Substantia nigra (tissue), 51 donors: ENCODE measurements at places on chromosomes 2 and 18.

DNA sequence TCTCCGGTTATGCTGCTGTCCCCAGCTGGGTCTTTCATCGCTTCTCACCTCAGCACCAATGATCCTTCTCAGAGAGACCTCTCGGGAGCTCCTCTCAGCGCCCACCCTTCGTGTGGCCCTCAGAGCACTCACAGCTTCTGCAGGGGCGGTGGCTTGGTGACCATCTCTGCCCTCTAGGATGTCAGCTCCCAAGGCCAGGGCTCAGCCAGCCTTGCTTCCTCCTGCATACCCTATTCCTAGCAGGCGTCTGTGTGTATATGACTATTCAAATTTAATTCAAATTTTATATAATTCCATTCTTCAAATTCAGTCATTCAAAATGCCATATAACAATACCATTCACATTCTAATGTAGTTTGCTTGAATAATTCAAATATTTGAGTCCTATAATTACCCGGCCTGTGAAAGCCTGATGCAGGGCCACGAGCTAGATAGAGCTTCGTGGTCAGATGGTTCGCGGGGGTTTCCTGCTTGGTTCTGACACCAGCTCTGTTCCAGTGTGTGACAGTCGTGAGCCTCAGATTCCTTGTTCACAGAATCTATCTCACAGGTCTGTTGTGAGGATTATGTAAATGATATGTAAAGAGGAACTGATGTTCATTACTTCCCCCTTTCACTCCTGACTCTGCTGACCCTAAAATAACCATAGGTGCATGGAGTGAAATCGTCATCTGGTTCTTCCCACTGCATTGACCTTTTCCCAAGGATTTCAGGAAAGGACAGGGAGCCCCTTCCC is 94.0 kb upstream of the CNGA3 start:
- DNase-seq = no peak

DNA sequence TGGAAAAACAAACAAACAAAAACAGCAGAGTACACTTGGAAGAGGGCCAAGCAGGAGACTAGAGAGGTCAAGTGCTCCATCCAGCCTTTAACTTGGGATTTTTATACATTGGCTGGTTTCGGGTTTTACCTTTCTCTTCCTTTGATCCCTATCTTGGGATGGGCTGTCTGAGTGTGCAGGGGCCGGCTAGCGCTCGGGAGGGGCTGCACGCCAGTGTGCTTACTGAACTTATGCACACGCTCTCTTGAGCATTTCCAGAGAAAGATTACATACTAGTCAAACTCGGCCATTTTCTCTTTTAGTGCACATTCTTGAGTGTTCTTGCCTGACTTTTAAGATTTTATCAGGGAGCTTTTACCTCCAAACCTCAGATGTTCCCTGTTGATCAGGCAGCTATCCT is 707.8 kb downstream of the DSC3 start:
- no peak for DNase-seq

- no peak for DNase-seq
Measured at GRCh38 chr2:229387866-229388265, 116.8 kb upstream of the PID1 start.

- no peak for DNase-seq
Measured at GRCh38 chr2:173075056-173075780, 428 bp upstream of the MAP3K20 start.

- no peak for DNase-seq
Measured at GRCh38 chr2:150911766-150912280, 349.8 kb downstream of the RBM43 start.

DNA sequence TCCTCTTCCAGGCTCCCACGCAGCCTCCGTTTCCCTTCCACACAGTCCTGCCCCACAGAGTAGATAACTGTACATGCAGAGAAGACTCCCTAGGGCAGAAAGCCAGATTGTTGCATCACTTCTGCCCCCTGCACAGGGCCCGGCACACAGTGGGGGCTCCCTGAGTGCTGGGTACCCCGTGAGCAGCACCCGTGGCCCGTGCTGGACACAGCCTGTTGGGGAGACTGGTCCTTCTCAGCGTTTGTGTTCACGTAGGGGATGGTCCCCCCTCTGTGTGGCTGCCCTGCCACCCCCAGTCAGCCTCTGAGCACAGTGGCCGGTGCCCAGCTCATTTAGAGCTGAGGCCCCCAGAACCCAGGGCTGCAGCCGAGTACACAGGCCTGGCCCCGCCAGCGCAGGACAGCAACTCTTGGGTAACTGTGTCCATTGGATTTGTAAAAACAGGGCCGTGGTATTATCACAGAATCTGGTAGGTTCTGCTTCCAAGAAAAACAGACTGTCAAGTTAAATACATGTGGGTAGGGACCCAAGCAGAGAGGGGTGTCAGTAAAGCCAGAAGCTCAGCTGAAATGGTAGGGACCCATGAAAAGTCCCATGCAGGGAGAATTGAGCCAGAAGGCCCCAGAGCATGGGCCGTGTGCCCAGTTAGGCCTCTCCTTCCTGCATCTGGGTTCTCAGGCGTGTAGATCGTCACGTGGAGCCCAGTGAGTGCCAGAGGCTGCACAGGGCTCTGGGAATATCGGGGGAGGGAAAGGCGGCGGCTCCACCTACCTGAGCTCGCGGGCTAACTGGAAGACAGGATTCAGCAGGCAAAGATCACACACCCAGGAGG is 257.3 kb downstream of the ATAD2B start:
- DNase-seq = no peak

DNA sequence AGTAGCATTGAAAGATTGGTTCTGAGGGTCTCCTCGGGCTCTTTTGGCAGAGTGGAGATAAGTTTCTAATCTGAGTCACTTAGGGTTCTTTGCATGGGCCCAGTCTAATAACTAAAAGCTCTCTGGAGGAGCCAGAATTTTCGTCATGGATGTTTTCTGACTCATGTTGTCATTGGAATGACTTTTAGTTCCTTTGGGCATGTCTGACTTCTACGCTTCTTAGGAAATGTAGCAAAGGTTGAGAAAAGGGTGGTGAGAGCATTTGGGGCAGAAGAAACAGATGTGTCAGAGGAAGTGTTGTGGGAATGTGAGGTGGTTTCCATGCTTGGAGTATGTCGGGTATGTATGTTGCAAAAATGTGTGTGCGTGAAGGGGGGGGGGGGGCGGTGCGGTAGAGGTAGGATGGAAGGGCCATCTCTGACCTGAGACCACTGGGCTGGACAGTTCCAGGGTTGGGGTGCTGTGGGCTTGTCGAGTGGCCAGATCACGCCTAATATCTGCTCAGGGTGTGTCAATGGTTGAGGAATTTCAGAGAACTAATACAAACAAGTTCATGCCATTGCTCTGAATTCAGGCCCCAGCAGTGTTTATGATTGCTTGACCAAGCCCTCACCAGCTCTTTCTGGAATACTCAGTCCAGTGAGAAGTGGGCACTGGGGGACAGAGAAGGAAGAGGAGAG is 26.9 kb downstream of the KLHL29 start:
- no peak for DNase-seq

- DNase-seq = no peak
Measured at GRCh38 chr18:30987467-30988241, 54.9 kb downstream of the DSC3 start.

- no peak for DNase-seq
Measured at GRCh38 chr2:189179570-189179950, at the start of gene COL5A2. Gene COL5A2, minus strand, starts transcription at chr2:189179761. Its CDS starts 157 bp downstream, at chr2:189179604.

DNA sequence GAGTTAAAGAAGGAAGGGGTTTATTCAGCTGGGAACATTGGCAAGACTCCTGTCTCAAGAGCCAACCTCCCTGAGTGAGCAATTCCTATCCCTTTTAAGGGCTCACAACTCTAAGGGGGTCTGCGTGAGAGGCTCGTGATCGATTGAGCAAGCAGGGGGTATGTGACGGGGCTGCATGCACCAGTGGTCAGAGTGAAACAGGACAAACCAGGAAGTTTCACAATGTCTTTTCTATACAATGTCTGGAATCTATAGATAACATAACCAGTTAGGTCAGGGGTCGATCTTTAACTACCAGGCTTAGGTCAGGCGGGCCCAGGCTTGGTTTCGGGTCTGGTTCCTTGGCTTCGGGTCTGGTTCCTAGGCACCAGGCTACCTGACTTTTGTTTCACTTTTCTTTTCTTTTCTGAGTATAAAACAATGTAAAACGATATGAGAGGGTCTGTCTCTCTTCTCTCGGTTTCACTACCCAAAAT is 30.1 kb upstream of the LIPG start:
- DNase-seq = no peak

GRCh38 chr2:10341193-10341592 is 38.5 kb downstream of the HPCAL1 start:
- no peak for DNase-seq

DNA sequence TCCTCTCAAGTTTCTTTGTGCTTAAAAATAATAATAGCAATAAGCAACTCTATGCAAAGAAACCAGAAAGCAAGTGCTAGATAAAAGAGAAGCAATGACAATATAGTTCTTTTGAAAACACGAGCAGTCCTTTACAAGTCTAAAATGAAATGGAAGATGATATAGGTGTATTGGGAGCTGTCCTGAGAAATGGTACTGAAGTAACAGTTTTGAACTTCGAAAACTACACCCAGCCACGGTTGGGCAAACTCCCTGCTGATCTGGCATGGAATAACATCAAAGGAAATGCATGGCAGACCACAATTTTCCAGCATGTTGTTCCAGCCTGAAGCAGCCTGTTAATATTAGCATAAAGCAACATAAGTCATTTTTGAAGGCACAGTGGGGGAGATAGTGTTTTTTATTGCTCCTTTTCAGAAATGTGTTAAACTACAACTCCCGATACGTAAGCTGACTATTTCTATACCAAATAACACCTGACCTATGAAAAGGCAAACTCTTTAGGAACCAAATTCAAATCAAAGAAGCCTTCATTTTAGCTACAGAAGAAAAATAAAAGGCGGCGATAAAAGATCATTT is 596.1 kb upstream of the KLHL29 start:
- DNase-seq = no peak

- no peak for DNase-seq
Measured at GRCh38 chr2:207260021-207260420, 94.3 kb upstream of the KLF7 start.

GRCh38 chr2:208049441-208049840 is 24.1 kb upstream of the PLEKHM3 start:
- no peak for DNase-seq

GRCh38 chr2:70988726-70989648 is 5.7 kb downstream of the TEX261 start:
- no peak for DNase-seq

DNA sequence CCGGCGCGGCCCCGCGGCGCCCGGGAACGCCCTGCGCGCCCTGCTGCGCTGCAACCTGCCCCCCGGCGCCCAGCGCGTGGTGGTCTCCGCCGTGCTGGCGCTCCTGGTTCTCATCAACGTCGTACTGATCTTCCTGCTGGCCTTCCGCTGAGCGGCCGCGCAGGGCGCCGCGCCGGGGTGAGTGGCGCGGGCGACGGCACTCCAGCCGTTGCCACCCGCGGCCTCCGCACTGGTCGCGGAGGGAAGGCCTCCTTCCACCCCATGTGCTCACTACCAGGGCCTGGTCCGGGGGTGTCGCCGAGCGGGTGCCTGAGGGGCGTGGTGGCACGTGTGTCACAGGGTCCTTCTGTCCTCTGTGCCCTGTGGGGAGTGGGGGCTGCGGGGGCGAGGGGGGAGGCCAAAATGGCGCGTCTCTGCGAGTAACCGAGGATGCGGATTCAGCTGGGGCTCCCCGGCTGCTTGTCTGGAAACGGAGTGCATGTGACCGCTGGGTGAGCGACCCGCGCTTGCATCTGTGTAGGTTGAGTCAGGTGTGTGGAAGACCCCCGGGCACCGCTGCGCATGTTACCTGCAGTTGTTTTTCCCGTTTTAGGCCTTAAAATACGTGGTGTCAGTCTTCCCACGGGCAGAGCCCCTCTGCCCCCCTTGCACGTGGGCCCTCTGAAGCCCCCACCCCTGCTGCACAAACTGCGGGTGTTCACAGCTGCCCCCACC is 58.0 kb downstream of the FAM168B start:
- DNase-seq = no peak

- DNase-seq = no peak
Measured at GRCh38 chr2:35803126-35803525, 552.5 kb upstream of the CRIM1 start.

- no peak for DNase-seq
Measured at GRCh38 chr2:117523267-117523666, 291.2 kb upstream of the DDX18 start.
